Anterior cingulate cortex (tissue), 58 donors: ENCODE measurements at places on chromosomes 3 and 15.
A peak's percentile ranks its signal among the peaks of the same experiment; 100 is the strongest.

DNA sequence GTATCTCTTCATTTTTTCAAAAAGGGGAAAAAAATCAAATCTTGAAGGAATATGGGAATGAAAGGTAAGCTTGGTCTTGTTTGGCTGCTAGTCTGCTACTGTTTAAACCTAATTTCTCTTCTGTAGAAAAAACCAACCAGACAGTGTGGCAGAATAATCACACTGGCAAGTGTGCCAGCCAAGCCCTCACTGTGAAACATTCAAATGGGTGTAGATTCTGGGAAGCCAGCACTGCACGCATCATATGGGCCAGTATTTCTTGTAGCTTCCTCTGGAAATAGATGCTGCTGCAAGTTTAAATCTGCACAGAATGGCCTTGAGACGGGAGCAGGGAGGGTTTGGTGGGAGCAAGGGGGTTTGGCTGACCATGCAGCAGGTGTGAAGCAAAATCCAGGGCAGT is 62.1 kb downstream of the POMGNT2 start:
- no peak for DNase-seq

DNA sequence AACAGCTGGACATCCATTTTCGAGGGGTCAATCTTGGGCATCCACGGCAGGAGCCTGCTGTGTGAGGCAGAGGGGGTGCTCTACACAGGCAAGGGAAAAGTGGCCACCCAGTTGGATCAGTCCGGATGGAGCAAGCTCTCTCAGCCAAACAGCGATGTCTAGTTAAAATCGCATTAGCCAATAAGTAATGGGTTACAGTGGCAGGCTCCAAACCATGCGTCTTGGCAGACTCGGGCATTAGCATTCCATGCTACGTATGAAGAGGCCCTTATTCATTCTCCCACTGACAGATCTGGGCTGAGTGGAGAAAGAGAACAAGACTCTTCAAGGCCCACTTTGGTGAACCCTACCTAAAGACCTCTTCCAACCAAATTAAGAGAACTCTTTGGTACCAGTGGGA is 49.3 kb downstream of the CCNB2 start:
- no peak for DNase-seq

DNA sequence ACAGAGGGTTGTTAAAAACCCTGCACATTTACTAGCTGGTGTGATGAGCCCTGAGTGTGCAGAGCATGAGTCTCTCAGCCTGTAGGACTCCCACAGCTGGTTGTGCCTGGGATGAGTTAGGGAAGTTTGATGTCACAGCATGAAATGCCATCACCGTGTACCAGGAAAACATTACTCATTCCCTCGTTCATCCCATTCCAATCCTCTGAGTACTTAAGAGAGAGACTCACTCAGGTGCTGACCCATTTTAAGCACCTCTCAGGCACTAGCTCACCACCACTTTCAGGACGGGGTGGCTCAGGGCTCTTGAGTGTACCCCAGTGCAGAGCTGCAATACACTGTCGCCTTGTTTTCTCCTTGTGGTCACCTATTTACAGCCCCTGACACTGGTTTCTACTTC is 18.7 kb downstream of the MGLL start:
- DNase-seq: no peak

- no peak for DNase-seq
These were observed 341.4 kb downstream of the CNTN3 start for GRCh38 chr3:74273091-74273490.

DNA sequence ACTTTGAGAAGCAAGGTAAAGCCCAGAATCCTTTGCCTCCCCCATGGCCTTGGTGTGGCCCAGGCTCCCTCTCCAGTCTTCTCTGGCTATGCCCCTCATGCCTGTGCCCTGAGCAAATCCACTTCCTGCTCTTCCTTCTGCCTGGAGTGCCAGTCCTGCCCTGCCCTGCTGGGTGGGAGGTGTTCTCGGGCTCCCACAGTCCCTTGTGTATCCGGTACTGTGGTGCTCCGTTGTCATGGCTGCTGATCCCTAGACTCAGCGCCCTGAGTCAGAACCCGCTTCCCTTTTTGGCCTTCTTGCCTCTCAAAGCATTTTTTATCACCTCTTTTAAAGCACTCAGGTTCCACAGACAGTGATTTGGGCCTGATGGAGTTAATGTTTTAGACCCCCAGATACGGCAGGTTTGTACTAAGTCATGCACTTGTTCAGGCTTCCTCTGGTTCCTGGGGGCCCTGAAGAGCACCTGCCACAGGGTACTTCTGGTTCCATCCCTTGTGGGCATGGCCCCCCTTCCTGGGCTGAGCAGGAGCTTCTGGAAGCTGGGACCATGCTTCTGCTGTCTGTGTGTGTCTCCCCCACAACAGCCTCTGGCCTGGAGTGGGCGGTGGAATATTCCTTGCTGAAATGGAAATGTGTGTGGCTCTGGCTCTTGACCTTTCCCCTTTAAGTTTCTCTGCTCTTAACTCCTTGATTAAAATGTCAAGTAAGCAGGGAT is 29.6 kb upstream of the ADAMTS7 start:
- no peak for DNase-seq

GRCh38 chr3:19539518-19540392 is 391.4 kb downstream of the KCNH8 start:
- DNase-seq: no peak

DNA sequence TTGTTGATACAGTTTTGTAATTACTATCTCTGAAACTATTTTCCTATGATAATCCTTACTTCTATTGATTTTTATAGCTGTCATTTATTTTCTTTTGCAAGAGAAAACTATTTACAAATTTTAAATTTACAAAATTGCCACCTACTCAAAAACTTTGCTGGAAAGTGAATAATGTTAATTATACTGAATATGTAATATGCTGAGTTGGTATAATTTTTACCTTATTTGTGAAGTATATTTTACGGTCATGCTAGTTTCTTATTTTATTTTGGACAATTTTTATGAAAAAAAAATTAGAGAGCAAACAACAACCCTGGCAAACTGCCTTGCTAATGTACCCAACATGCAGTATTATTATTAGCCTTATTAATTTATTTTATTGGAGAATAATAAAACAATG is 2.9 kb downstream of the KCNH8 start:
- no peak for DNase-seq

GRCh38 chr15:89368566-89369223 is 34.1 kb upstream of the POLG start:
- no peak for DNase-seq

- DNase-seq: no peak
These were observed 238.4 kb upstream of the VEPH1 start for GRCh38 chr3:157741607-157742006.

GRCh38 chr3:110946810-110947209 is 124.8 kb upstream of the NECTIN3 start:
- no peak for DNase-seq

DNA sequence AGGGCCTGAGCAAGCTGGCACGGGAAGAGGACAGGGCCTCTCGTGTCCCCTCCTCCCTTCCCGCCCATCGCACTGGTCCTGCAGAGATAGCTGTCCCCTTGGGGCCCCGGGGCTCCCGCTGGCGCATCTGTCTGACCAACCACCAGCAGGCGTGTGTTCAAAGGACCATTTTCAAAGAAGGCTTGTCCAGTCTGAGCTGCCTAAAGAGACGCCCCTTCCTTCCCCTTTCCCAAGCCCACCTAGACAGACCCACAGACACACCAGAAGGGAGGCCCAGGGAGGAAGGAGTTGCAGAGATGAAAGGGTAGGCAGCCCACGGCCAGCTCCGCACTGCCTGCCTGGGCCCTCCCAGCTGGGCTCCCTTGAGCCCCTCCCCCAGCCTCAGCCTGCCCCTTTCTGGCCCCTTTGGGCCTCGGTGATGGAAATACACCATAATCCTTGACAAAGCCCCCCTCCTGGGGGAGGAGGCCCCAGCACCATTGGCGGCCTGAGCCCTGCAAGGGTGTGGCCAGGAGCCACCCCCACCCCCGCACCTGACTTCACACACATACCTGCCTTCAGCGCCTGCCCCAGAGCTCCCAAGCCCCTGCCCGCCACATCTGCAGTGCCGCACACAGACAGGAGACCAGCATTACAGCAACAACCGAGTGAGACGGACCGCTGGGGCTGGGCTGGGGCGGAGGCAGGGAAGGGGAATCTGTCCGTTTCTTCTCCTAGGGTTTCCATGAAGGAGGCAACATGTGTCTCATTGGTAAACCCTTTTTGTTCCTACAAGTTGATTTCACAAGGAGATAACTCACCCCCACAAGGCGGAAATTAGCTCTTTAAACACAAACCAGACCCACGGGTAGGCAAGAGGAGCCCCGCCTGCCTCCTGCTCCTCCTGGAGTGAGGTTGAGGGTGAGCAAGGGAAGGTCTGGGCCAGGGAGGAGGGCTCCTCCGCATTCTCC is at the start of gene STRA6:
STRA6 (minus strand) TSS at position 336 of the 950 bp plus-strand sequence. CDS start 520 bp downstream, outside the sequence.
- no peak for DNase-seq

GRCh38 chr3:114307832-114308231 is 14.0 kb downstream of the TIGIT start:
- no peak for DNase-seq

- no peak for DNase-seq
These were observed 516.9 kb upstream of the TBL1XR1 start for GRCh38 chr3:177713928-177714900.

DNA sequence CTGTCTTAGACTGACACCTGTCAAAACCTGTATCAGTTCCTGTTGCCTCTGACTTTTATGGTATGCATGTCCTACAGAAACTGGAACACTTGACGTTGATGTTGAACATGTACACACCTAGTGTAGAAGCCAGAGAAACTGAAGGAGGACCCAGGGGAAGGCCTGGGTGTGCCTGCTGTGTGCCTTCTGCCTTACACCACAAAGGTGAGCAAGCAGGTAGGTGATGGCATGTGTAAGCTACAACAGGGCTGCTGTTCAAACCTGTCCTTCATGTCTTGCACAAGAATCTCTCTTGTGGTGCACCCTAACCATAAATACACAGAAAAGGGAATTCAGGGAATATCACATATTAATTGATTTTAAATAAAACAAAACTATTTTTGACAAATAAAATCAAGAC is 13.6 kb upstream of the AQP9 start:
- DNase-seq: no peak

- DNase-seq: no peak
These were observed 73.8 kb upstream of the HRH1 start for GRCh38 chr3:11080492-11080891.

DNA sequence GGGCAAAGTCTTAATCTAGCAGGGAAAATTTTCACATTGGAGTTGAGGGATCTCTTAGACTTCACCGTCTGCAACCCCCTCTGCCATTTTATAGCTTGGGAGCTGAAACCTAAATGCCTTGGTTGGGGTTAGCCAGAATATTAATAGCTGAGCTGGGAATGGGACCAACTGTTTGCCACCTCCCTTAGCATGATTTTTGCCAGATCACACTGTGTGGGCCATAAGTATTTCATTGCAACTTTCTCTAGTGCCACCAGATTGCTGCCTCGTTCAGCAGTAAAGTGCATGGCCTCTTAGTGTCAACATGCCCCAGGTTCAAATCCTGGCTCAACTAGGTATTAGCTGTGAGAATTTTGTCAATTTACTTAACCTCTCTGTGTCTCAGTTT is 55.9 kb upstream of the ABHD17C start:
- DNase-seq: no peak

GRCh38 chr3:188214442-188214841 is 60.5 kb downstream of the LPP start:
- no peak for DNase-seq

- DNase-seq: peak; percentile 48
These were observed 12.9 kb downstream of the VPS18 start for GRCh38 chr15:40906991-40907802.

GRCh38 chr3:188052169-188053035 is 101.6 kb upstream of the LPP start:
- peak; percentile 100 for DNase-seq

DNA sequence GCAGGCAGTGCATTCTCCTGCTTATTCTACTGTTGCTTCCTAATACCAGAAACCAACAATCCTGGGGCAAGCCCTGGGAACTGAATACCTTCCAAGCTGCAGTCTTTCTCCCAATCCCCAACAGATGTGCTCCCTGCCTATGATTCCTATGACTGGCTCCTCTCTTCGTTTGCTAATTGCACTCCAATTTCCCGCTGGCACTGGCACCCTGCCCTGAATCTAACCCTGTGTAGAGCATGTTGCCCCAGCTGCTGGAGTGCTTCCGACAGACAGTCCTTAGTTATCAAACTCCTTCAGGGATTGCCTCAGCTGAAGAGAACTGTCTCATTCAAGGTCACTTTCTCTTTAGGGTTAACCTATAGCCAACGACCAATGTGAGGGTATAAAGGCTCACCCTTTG is 214.1 kb downstream of the NECTIN3 start:
- no peak for DNase-seq

DNA sequence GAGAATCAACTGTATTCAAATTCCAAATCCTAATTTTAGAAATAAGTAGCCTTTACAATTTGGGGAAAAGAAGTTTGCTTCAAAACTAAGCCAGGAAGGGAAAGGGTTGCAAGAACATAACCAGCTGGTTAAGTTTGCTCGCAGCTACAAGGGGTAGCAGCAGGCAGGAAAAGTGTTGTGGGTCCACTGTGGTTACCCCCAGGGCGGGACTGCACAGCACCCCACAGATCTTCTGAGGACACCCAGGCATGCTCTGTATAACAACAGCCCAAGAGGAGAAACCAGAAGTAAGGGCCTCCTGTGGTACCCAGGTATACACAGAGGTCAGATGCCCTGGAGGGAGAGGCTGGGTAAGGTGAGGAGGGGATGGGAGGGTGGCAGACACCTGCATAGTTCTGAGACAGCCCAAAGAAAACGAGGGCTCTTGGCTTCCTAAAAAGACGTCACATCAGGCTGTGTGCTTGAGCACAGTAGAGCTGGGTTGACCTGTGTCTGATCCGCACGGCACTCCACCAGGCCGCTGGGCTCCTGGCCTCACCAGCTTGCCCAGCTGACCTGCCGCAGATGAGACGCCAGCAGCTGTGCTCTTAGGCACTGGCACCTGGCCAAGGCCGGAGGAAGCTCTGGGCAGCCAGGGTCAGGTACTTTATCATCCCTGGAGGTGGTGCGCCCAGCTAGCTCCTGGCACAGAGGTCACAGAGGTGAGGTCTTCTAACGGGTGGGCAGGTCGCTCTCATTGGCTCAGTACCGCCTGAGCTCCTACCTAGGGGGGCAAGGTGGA is 81.8 kb upstream of the SNRPA1 start:
- DNase-seq: no peak

GRCh38 chr15:25989327-25989726 is 126.2 kb upstream of the ATP10A start:
- DNase-seq: no peak

DNA sequence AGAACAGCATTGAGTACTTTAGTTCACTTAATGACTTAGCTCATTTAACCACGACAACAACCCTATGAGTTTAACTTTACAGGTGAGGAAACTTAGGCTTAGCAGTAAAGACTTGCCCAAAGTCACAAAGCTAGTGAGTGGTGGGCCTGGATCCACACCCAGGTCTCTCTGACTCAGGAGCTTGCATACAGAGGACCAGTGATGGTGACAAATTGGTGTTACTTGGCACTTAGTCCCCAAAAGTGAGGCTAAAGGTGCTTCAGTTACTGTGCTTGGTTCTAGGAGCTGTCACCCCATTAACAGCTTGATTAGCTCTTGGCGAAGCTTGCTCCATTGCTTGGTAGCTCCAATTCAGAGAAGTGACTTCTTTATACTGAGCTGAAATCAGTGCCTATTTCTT is 6.1 kb downstream of the CELF6 start:
- no peak for DNase-seq

DNA sequence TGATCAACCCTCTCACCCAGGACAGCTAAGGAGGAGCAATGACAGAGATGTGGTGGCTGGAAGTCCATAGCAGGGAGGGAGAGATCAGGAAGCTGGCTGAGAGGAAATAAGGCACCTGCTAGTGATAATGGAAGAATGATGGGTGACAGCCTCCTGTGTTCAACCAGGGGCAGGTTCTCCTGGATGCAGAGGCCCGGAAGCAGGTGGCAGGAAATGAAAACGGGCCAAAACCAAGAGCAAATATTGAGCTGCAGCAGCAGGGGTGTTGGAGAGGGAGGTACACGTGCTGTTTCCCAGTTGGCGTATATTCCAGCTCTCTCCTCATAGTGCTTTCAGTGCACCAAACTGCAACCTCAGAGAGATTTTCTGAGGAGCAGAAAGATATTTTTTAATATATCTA is 213.4 kb upstream of the TBL1XR1 start:
- no peak for DNase-seq
